ENCODE measurements at places on chromosomes 3 and 15.

- DNase-seq: no peak
Measured at GRCh38 chr3:21859124-21860081, 108.4 kb upstream of the ZNF385D start.

DNA sequence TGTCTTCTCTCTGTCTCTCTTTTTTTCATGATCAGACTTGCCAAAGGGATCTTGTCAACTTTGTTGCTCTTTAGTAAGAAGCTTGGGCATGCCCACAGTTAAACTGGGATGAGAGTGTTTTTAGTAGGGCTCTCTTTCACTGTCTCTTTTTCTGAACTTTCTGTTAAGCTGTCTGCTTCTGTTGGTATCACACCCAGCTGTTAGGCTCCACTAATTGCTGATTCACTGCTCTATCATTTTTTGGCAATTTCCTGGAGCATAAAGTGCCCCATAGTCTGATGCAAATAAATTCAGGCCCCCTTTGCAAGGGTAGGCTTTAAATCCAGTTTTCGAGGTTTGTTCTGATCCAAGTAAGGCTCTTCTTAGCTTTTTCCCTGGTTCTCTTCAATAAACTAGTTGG is 360.4 kb upstream of the ADAMTS9 start:
- DNase-seq: no peak

- DNase-seq: no peak
Measured at GRCh38 chr15:99331381-99331780, 80.1 kb downstream of the LRRC28 start.

GRCh38 chr3:172787746-172788145 is 37.2 kb downstream of the ECT2 start:
- DNase-seq: no peak

GRCh38 chr3:177431525-177432176 is 234.4 kb upstream of the TBL1XR1 start:
- DNase-seq: no peak

DNA sequence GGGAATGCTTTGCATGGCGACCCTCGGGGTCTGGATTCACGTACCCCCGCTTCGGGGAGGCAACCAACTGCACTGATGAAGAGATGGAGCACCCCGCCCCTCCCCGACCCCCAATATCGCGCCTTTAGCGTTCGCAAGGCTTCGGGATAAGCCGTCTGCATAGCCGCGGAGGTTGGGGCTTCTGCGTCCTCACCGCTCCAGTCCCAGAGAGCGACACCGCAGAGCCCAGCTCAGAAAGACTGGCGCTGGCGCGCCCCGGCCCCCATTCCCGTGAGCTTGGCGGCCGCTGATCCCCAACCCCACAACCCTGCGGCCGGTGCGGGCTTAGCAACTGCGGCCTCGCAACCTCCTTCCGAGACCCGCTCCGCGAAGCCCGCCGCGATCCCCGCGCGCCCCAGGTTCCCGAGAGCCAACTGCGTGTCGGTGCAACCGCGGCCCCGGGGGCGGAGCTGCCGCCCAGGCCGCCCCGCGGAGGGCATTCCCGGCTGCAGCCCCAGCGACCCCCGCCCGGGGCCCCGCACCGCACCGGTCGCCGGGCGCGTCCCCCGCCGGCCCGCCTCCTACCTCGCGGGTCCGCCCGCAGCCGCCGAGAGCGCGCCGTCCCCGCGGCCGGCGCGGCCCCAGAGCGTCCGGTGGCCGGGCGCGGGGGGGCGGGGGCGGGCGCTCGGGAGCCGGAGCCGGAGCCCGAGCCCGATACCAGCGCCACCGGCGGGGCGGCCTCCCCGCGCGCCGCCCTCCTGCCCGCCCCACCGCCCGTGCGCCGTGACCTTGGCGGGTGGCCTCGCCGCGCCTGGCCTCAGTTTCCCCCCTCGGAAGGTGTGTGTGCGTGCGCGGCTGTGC is 79.5 kb downstream of the IQSEC1 start:
- DNase-seq: peak; percentile 70
